ENCODE measurements at places on chromosomes 7 and 10.
A peak's percentile ranks its signal among the peaks of the same experiment; 100 is the strongest.

- DNase-seq = peak; percentile 92
Measured at GRCh38 chr10:121096617-121097431, 245.7 kb downstream of the WDR11 start.

DNA sequence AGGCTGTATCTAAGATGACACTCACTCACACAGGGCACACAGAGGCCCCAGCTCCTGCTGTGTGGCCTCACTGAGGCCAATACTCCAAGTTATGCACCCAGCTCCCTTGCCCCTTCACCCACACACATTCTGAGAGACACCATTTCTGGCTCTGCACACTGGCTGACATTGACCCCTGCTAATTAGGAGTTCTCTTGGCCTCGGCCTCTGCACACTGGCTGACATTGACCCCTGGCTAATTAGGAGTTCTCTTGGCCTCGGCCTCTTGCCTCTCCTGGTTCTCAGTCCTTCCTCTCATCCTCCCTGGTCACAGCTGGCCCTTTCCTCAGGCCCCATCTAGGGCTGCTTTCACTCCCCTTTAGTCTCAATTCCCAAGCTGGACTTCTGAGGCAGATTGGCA lies 97.3 kb downstream of the GRID1 start:
- no peak for DNase-seq

DNA sequence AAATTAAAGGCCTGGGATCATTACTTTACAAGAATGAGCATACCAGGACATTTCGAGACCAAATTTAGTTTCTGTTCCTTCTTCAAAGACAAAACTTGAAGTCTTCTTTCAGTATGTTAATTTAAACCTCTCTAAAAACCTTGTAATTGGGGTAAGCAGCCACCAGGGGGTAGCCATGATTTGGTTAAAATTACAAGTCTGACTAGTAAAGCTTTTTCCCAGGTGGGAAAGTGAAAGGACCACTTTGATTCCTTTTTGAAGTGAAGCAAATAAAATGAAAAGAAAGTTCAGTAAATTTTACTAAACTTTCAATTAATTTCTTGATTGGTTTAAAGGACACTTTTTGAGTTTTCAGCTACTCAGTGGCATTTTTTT lies 294.3 kb downstream of the BBS9 start:
- no peak for DNase-seq

- no peak for DNase-seq
Measured at GRCh38 chr10:67780759-67781538, 57.0 kb downstream of the DNAJC12 start.

GRCh38 chr7:121604627-121605316 lies 208.7 kb upstream of the FAM3C start:
- no peak for DNase-seq

GRCh38 chr7:82110146-82110840 lies 333.3 kb downstream of the CACNA2D1 start:
- DNase-seq = no peak

- no peak for DNase-seq
Measured at GRCh38 chr7:75906991-75907667, 7.8 kb upstream of the POR start.

DNA sequence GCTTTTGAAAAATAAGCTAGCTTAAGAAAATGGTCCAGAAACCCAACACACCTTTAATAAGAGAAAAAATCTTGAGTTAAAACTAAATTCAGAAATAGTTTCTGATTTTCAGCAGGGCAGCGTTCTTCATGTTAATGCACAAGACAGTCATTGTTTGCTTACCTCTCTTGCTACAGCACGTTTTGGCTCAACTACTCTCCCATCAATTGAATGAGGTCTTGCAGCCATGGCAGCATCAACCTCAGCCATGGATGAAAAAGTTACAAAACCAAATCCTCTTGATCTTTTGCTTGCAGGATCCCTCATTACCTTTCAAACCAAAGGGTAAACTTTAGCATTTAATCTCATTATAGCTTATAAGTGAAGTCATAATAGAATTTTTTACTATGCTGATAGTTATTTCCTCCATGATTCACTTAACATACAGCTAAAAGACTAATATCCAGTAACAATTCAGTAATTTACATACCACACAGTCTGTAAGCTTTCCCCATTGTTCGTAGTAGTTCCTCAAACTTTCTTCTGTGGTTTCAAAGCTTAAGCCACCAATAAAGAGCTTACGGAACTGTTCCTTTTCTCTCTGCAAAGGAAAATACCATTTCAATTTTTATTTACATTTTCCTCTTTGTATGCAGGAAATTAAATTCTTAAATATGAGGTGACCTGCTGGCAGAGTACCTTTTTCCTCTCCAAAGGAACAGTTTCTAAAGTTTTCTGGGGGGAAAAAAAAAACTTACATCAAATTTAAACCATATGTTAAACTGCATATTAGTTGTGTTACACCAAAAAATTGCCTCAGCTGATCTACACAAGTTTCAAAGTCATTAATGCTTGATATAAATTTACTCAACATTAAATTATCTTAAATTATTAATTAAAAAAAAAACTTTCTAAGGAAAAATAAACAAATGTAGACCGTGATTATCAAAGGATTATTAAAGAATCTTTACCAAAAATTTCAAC lies 3.1 kb downstream of the HNRNPA2B1 start:
- DNase-seq = no peak

DNA sequence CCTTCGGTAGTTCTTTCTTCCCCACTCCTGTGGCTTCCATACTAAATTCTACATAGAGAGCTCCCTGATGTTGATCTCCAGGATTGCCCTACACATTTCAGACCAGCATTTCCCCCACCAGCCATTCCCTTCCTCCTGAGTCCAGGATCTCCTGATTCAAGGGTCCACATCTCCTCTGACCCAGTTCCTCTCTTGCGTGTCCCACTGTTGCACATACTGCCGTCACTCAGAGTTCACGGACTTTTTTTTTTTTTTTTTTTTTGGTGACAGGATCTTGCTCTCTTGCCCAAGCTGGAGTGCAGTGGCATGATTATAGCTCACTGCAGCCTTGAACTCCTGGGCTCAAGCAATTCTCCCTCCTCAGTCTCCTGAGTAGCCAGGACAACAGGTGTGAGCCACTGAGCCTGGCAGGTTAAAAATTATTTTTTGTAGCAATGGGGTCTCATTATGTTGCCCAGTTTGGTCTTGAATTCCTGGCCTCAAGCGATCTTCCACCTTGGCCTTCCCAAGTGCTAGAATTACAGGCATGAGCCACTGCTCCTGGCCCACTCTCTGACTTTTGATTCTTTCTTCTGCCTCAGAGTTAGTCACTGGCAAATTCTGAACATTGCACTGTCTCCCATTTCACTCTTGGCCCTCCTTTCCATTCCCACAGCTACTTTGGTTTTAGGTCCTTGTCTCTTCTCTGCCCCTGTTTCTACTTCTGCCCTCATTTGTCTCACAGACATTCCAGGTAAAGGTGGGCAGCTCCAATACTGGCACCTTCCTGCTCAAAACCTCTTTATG lies 29.6 kb upstream of the ZRANB1 start:
- no peak for DNase-seq
